Activated CD4-positive, alpha-beta T cell treated with anti-CD3 and anti-CD28 coated beads, Interleukin-2, Interleukin-6, amounts not matched to agents 100 ng/mL and 50 ng/mL, durations not matched to agents 16 hours and 8 hours (primary cell): ENCODE measurements at places on chromosomes 1 and 21.
A peak's percentile ranks its signal among the peaks of the same experiment; 100 is the strongest.

DNA sequence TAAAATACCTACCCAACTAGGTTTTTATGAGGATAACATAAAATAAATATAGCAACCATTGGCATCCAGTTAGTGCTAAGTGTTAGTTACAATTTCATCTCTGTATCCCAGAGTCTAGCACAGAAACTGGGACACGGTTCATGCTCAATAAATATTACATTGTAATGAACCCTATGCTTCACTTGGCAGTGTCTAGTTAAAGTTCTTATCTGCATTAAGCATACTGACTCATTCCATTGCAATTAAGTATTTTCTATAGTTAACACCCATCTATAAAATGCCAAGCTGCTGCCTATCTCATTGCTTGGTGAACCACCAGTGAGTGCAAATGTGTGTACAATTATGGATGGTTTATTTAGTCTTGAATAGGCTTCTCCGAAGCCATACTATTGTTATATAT lies 15.2 kb downstream of the CHML start:
- no peak for DNase-seq

GRCh38 chr21:27528697-27529096 lies 561.8 kb upstream of the ADAMTS5 start:
- no peak for DNase-seq

- DNase-seq = no peak
Measured at GRCh38 chr1:30750731-30751291, 6.8 kb downstream of the LAPTM5 start.

DNA sequence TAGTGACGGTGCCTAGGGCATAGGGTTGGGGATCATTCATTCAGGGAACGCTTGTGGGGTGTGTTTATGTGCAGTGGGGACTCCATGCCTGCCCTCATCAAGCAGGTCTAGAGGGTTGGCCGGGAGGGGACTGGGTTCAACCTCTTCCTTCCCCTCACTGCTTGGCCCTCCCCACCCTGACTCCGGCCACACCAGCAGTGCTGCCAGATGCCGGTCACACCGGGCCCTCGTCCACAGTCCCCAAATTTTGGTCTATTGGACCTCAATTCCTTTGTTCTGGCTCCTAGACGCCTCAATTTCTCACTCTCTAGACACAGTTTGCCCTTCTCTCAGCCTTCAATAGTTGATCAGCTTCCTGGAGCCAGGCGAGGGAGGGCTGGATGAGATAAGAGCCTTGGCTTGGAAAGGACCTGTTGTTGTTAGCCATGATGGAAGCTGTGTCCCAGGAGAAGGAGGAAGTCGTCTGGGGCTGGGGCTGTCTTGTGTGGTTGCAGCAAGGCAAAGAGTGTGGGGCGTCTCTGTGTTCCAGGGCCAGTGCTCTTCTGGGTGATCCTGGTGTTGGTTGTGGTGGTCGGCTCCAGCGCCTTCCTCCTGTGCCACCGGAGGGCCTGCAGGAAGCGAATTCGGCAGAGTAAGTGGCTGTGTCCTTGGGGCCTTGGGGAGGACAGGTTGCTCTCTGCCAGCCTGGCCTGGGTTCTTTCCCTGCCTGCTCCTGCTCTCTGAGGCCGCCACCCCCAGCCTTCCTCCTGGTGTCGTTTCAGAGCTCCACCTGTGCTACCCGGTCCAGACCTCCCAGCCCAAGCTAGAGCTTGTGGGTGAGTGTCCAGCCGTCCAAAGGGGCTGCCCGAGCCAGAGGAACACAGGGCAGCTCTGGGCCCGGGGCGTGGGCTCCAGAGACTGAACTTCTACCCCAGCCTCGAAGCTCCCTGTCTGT lies 41.1 kb upstream of the TNFRSF1B start:
- DNase-seq = no peak

DNA sequence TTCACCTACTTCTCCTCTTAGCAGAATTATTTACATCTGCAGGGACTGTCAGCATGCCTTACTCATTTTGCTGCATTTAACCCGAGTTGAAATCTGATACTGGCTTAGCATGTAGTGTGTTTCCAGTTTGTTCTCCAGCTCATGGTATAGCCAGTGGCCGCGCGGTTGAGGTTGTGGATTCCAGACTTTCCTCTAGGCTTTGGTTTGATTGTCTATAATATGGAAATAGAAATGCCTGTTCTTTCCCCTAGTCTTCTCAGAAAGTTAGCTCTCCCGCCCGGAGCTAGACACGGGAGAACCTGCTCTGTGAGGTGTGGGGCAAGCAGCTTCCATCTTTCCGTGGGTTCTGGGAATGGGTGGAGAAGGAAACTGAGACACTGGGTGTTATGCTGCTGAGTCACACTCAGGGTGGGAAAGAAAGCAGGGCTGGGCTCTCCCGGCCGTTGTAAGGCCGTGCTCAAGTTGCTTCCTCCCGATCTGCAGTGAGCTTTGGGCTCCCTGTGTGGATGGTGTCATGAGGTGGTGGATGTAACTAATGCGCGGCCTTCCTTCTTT lies 206.8 kb upstream of the TMEM51 start:
- DNase-seq = no peak

GRCh38 chr1:94734963-94735901 lies 84.9 kb upstream of the SLC44A3 start:
- no peak for DNase-seq

GRCh38 chr1:93437976-93438605 lies 9.8 kb upstream of the FNBP1L start:
- peak; percentile 37 for DNase-seq

- no peak for DNase-seq
Measured at GRCh38 chr1:146001709-146002108, 5.3 kb upstream of the TXNIP start.

GRCh38 chr21:34886240-34887104 lies 162.6 kb downstream of the RUNX1 start:
- DNase-seq = peak; percentile 31

DNA sequence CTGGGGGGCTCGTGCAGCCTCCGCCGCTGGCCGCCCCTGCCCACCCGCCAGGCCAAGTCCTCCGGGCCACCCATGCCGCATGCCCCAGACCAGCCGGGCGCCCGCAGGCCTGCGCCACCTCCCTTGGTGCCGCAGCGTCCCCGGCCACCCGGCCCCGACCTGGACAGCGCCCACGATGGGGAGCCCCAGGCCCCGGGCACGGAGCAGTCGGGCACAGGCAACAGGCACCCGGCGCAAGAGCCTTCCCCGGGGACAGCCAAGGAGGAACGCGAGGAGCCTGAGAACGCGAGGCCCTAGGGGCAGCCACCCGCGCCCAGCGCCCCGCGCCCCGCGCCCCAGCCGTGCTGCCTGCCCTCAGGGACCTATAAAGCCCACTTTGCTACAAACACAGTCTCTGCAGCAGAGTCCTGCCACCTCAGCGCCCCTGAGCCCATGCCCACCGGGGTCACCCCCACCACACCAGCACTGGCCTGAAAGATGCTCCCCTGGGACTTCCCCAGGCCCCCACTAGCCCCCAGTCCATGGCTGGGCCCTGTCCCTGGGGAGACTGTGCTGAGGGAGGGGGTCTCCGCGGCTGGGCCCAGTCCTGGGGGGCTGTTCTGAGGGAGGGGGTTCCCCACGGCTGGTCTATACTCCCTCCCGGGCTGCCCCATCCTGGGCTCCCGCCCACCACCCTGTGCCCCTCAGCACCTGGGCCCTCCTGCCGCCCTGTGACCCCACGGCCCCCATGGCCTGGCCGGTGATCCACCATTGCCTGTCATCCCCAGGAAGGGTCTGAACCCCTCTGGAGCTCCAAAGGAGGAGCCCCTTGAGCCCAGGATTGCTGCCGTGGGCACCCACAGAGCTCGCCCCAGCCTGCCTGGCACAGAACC lies 8.6 kb downstream of the TNFRSF18 start:
- DNase-seq = no peak

DNA sequence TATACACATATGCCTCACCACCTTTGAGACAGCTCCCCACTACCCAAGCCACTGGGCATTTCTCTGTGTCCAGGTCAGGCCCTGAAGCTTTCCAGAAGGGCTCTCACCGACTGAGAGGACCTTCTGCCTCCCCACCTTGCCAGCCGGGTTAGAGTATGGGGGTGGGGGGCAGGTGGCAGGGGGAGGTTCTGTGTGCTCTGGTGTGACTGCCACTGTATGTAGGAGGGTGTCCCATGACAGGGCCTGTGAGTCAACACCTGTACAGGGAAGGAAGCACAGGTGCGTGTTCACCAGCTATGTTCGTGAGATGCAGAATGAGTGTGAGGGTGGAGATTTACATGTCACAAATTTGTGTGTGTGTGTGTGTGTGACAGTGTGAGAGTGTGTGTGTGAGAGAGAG lies 7.0 kb downstream of the AHDC1 start:
- no peak for DNase-seq

DNA sequence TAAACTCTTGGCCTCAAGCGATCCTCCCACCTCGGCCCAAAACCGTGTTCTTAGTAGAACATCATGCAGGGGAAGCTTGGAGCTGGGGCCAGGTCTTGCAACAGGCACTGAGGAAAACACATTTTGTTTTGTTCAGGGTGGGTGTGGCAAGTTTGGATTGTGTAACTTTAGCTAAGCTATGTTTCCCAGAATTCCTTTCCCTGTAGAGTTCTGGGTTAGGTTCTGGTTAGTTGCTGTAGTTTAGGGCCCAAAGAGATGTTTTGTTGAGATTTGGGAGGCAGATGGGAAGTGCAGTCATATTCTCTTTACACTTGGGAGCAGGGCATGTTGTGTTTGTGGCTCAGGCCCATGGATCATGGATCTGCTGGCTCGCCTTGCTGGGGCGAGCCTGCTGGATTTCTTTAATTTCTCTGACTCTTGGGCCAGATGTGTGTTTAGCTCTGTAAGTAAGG lies 24.0 kb downstream of the PLA2G5 start:
- no peak for DNase-seq

DNA sequence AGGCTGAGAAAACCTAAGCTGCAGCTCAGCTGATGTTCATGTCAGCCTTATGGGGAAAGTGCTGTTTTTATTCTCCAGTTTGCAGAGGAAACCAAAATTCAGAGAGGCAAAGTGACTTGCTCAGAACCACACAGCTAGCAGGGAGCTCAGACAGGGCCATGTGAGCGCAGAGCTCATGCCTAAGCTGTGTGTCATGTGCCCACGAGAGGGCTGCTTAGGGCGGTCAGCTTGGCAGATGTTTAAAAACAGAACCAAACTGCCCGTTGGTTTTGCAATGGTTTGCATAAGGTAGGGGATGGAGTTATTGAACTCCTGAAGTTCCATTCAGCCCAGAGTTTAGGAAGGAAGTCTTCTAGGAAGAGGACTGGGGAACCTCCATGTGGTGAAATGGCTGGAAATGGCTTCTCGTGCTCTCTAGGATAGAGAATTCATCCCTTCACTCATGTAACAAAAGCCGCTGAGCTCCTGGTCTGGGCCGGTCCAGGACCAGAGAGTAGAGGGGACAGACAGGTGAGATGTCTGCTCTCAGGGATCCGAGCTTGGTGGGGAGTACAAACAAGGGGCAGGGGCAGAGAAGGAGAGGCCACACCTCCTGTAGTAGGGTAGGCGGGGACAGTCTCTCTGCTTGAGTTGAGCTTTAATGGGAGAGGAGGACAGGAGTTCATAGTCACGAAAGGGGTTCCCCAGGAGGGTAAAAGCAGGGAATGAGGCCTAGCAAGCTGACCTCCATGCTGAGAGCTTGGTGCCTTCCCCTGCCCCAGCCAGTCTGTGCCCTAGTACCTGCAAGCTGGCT lies 46.9 kb downstream of the ARHGEF10L start:
- no peak for DNase-seq

- DNase-seq = no peak
Measured at GRCh38 chr1:228371741-228372182, 34.9 kb downstream of the TRIM11 start.

- DNase-seq = no peak
Measured at GRCh38 chr1:227732586-227733308, 2.4 kb downstream of the JMJD4 start.

DNA sequence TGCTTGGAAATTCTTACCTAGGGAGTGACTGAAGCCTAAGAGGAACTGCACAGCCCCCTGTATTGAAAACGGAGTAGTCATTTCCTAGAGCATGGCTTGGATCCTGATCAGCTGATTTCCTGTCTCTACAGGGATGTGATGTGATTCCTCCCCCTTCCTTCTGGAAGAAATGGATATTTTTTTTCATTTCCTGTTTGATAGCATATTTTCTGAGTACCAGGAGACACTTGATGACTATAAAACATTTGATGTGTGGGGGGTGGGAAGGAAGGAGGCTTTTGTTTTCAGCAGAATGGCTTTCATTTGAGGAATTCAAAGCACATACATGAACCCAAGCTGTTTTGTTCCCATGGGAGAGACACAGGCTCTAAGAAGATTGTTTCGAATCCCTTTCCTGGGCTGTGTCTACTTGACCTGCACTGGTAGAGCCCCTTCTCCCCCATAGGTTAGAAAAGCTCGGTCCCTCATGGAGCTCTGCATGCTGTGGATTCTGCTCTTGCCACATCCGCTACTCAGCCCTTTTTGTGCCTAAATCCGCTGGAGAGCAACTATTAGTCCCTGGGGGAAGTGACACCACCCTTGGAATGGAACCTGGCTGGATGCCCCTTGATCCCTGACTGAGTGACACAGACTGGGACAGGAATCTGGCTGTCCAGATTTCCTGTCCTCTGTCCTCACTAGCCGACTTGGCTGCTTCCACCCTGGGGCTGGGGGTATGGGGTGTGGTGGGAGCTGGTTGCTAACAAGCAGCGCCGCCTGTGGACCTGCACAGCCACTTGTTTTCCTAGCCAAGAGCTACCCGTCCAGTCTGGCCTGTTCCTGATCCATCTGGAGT lies 71.8 kb upstream of the MACF1 start:
- DNase-seq = no peak

DNA sequence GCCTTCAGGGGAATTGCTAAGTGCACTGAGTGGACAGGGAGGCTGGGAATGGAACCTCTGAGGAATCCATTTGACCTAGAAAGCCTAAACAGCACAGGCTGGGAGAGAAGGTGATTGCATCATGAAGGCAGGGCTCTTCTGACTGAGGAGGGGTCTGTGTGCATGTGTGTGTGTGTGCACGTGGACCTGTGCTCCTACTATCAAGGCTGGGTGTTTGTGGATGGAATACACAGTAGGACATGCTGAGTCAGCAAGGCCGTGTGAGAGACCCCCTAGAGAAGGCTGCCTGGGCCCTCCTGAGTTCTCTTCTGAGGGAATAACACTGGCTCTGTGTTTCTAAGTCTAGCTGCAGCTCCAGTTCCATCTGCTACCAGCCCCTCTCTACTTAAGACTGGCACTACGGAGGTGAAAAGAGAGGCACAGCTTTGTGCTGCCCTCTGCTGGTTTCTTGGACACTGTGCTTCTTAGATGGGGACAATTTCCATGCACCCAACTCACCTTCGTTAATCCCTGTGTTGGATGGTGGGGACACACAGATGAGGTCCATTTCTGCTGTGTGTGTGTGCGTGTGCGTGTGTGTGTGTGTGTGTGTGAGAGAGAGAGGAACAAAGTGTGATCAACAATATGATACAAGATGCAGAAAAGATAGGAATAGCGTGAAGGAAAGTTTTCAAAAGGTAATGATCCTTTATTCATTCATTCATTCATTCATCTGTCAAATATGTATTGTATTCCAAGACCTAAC lies 6.2 kb upstream of the EFCAB14 start:
- peak; percentile 74 for DNase-seq

- no peak for DNase-seq
Measured at GRCh38 chr1:167012570-167012969, 23.5 kb downstream of the MAEL start.
